ENCODE measurements at places on chromosomes 12 and 14. TPM values are rescaled to one million over a fixed set of nuclear protein-coding genes. Genes with fewer than 3 reads are reported as not detected.

The SALL2 gene
- 0.45 TPM for total RNA-seq

The STYK1 gene
- total RNA-seq = 19.5 TPM

The CCDC196 gene
- not detected for total RNA-seq

The BCL2L14 gene
- total RNA-seq = not detected

The CLEC6A gene
- total RNA-seq = not detected

The CCDC198 gene
- total RNA-seq = not detected

The GPD1 gene
- not detected for total RNA-seq

The KRT2 gene
- not detected for total RNA-seq

The NELL2 gene
- total RNA-seq = not detected

The RNASE4 gene
- total RNA-seq = 6.6 TPM

The TSHR gene
- total RNA-seq = not detected

The GPRC5D gene
- not detected for total RNA-seq

The CABP1 gene
- total RNA-seq = 0.09 TPM

The TMEM179 gene
- not detected for total RNA-seq

The ACSM4 gene
- total RNA-seq = not detected

The ATF1 gene
- 20.0 TPM for total RNA-seq

The RAD51AP1 gene
- 11.6 TPM for total RNA-seq

The PZP gene
- total RNA-seq = 1.5 TPM

The ARHGAP9 gene
- total RNA-seq = not detected

The AVPR1A gene
- not detected for total RNA-seq

The B4GALNT3 gene
- total RNA-seq = not detected

The GDF3 gene
- not detected for total RNA-seq

The COPZ1 gene
- total RNA-seq = 96.9 TPM

The WNT5B gene
- 0.27 TPM for total RNA-seq

The NRL gene
- total RNA-seq = 0.45 TPM
